ENCODE measurements at places on chromosomes 12 and 14.

DNA sequence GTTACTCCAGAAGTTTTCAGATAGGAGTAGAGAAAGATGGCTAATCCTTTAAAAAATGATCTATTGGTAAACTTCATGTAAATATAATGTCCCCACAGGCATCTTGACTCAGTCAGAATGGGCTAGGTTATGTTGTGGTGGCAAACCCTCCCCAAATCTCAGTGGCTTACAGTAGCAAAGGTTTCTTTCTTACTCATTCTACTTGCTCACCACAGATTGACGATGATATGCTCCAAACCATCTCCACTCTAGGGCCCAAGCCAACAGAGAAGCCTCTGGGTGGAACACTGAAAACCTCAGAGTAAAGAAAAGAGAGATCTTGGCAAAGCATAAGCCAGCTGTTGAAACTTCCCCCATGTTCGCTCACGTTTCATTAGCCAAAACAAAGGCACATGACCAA, 146.4 kb downstream of the EMP1 start:
- DNase-seq = peak; percentile 24

DNA sequence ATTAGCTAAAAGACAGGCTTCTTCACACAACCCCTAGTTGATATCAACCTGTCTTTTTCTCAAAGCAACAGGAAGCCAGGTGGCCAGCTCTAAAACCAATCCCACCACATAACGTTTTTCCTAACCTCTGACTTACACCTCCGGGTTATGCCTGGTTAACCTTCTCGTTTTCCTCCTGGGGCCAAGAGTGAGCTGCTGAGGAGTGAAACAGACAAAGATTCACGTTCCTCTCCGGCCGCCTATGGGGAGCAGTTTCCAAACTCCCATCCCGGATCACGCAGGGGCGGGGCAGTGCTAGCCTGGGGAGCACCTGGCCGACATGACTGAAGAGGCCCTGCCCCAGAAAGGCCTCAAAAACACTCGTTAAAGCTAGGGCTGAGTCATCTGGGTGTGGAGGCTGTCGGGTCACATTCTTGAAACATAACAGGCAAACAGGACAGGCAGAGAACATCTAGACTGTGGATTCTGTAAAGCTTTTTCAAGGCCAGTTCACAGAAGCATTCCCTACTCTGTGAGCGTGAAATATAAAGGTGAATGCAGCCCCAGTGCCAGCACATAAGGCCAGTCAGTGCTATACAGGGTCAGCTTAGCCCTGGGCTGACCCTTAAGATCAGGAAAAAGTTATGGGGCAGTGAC, 25.9 kb upstream of the LGALS3 start:
- DNase-seq = peak; percentile 86

DNA sequence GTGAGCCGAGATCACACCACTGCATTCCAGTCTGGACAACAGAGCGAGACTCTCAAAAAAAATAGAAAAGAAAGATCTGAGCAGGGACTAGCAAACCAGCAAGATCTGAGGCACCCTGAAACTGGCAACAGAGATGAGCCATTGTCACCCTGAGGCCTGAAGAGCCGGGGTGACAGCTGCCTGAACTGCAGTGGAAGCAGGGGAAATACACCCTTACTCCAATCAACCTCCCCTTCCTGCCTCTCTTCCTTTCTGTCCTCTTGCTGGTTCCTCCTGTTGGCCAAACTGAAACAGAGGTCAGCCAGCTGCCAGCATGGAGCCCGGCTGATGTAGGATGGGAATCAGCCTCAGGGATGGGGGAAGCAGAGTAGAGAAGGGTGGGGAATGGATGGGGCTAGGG, 192.0 kb downstream of the CHST11 start:
- DNase-seq = no peak

DNA sequence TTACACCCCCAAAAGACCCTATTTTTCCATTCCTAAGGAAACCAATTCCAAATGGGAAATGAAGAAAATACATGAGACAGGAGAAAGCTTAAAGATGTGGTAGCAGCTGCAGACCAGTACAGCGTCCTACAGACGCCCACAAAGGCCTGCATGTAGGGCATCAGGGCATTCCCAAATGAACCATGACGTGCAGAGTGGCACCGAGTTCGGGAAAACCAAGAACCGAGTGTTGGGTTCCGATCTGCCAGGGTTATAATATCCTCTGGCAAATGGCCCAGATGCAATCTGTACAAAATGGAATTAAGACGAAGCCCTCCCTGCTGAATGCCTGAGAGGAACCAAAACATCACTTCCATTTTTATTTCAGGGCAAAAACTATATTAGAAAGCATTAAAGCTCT, 34.4 kb upstream of the SELPLG start:
- DNase-seq = no peak

DNA sequence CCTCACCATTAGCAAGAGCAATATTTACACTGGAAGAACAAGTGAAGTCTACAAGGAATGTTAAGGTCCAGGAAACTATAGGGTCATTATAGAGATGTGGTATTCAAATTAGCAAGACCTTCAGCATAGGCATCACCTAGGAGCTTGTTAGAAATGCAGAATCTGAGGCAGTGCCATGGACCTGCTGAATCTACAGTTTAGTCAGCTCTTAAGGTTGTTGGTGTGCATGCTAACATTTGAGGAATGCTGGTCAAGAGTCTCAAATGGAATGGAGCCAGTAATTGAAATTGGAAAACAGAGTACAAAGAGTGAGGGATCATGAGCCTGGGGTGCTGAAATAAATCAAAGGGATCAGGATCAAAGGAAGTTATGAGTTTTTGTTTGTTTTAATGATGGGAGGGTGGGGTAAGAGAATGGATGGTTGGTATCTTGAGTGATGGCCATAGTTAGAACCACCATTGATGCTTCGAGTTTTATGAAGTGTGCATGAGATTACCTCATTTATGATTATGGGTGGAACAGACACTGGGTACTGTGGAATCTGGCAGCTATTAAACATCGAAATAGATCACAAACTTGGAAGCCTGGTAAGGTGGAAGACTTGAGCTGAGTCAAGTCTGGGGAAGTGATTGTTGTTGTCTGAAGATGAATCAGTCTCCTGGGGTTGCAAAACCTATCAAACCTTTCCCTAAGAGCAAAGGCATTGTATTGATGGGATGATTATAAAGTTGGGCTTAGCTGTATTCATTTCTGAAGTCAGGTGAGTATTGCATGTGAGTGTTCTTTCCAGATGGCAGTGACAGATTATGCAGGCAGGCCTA, 323.3 kb upstream of the E2F7 start:
- no peak for DNase-seq

- DNase-seq = peak; percentile 91
These were observed 113.0 kb upstream of the NTF3 start for GRCh38 chr12:5318874-5319273.

GRCh38 chr14:90114554-90114953, 52.8 kb downstream of the KCNK13 start:
- DNase-seq = no peak

DNA sequence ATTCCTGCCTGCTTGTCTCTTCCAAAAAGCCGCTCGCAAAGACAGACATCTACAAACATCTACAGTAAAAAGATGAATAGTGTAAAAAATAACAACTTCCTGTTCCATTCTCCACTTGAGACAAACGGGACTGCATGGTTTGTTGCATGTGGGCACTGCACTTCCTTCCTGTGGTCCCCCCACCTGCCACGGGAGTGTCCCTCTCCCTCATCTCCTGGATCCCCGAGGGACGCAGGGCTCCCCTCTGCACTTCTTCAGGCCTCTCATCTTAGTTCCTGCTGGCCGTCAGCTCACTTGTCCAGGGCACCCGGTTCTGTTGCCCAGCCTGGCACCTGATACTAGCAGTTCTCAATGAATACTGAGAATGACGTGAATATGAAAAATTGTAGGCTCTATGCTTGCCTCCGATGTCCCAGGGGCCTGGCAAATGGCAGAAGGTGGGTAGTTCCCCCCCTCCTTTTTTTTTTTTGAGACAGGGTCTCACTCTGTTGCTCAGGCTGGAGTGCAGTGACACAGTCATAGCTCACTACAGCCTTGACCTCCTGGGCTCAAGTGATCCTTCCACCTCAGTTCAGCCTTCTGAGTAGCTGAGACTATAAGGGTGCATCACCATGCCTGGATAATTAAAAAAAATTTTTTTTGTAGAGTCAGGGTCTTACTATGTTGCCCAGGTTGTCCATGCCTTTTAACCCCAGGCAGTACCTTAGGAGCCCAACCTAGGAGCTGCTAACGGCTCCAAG, 3.5 kb upstream of the KLC1 start:
- no peak for DNase-seq

DNA sequence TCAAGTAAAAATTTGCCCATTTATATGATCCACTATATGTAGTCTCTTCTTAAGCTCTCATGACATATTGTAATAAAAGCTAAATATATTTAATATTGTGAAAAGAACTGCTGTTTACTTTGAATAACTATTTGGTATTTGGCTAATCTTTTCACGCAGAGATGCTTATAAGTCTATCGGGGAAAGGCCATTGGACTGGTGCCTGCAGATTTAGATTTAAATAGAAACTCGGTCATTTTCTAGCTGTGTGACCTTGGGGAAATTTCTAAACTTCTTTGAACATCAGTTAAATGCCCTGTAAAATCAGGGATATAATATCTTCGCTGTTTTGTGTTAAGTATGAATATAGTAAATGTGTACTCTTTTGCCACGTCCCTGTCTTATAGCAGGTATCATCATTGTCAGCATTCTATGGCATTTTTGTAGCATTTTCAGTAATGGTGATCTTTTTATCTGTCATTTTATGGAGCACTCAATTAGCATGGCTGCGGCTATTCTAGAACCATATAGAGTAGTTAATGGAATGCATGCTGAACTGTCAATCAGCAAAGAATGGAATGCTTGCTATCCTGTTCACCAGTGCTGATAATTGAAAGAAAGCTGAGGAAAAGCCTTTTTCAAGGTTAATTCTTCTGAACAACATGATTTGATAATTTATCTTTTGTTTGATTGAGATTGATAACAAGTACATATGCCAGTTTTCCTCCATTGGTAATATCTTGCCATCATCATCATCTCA, 181.2 kb downstream of the TMTC2 start:
- no peak for DNase-seq

DNA sequence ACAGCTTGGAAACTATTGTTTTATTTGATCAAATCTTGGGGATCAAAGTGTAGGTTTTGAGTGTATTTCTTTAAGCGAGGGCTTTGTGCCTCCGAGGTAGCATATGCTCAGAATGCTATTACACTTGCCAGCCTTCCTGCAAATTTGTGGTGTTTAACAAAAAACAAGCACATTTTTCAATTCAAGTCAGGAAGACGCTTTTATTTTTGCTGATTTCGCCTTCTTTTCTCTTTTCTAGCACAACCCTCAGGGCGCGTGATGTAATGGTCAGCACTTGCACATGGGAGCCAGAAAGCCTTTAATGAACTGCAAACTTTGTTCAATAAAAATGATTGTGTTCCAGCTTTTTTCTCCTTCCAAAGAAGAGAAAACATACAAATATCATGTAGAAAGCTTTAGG, 466.5 kb downstream of the PRKD1 start:
- no peak for DNase-seq

DNA sequence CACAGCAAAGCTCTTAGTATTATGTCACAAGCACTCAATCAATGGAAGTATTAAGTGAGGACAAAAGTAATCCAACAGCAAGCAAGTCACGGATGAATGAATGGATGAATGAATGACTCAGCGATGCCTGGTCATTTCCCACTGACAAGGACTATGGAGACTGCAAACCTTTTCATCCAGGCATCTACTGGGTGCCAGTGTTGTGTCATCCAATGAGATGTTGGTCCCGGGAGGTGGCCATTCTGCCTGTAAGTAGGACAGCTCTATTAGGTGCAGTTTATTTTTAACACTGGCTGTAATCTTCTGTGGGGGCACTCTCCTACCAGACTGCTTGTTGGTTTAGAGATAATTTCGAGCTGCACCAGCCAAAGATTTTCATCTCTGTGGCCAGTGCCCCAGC, 39.4 kb downstream of the STAB2 start:
- peak; percentile 47 for DNase-seq

GRCh38 chr12:49366096-49366651, 1.1 kb upstream of the SPATS2 start:
- DNase-seq = no peak

DNA sequence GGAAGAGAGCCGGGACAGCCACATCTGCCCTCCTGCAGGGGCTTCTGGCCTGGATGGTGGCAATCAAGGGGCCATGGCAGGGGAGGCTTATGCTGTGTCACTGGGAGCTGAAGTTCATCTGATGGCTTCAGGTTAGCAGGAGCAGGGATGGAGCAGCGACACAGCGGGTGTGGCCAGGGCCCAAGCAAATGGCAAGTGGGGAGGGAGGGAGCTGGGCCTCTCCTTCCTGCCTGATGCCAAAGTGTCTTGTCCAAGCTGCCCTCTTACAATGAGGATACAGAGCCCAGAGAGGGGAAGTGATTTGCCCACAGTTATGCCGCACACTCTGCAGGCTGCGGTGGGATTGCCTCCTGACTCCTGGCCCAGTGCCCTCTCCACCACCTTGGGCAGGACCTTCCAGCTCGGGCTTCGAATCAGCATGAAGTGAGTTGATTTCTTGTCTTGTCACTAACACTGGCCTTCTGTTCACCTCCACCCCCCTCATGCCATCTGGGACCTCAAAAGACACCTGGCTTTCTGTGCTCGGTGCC, 51.3 kb downstream of the IQSEC3 start:
- no peak for DNase-seq

- DNase-seq = no peak
These were observed 78.5 kb upstream of the CSRP2 start for GRCh38 chr12:76957301-76957700.

Data from AG20443 (cell line).